ENCODE measurements at places on chromosomes 7 and 10. TPM values are rescaled to one million over a fixed set of nuclear protein-coding genes. Genes with fewer than 3 reads are reported as not detected.
A peak's percentile ranks its signal among the peaks of the same experiment; 100 is the strongest.

DNA sequence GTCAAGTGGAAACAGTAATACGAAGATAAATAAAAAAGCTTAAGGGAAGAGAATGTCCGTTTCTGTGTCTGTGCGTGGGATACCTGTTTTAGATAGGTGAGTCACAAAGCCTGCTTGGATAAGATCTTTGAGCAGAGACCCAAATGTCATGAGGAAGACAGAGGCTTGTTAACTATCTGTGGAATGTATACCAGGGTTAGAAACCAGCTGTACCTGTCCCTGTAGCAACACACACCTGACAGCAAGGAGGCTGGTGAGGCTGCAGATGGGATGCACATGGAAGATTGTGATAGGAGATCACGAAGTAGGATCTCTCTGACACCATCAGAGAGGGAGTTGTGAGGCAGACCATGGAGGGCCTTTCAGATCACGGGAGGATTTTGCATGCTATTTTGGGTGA is 105.3 kb downstream of the ARHGAP21 start:
- no peaks in the 10 kb centered on the region for H3K27me3 ChIP-seq
- H3K4me3 ChIP-seq, result no peak overlapping the region
- H3K4me1 ChIP-seq, result peaks cover 3% of the 10 kb centered on the region
- no peak for DNase-seq
- H3K36me3 ChIP-seq, result no peaks in the 10 kb centered on the region
- H3K27ac ChIP-seq, result no peak overlapping the region

GRCh38 chr10:125797424-125797823 is 21.8 kb upstream of the MMP21 start:
- no peak overlapping the region for H3K27ac ChIP-seq
- H3K4me1 ChIP-seq, result no peaks in the 10 kb centered on the region
- H3K36me3 ChIP-seq, result peaks cover 6% of the 10 kb centered on the region
- H3K4me3 ChIP-seq, result no peak overlapping the region
- no peaks in the 10 kb centered on the region for H3K27me3 ChIP-seq
- no peak for DNase-seq

- H3K36me3 ChIP-seq, result no peaks in the 10 kb centered on the region
- H3K27ac ChIP-seq, result no peak overlapping the region
- H3K4me3 ChIP-seq, result no peak overlapping the region
- H3K27me3 ChIP-seq, result no peaks in the 10 kb centered on the region
These were observed 28.2 kb downstream of the COL1A2 start for GRCh38 chr7:94422827-94423460.

LIPN gene
- not detected for total RNA-seq

DNA sequence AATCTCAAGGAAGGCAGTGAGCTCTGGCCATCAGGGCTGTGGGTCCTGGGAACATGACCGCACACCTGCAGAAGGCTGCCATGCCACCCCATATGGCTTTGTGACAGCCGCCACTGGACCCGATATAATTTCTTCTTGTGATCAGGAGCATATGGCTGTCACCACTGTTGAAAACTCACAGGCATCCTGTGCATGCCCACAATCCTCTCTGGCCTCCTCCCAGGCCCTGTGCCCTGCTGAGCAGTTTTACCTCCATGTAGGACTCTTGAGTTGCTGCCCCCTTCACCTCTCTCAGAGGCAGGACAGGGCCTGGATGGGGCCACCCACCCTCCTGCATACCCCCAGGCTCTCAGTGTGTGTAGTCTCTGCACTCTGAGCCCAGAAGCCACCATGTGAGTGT is 391.9 kb upstream of the AKR1E2 start:
- no peak overlapping the region for H3K4me3 ChIP-seq
- H3K36me3 ChIP-seq, result no peaks in the 10 kb centered on the region
- H3K4me1 ChIP-seq, result no peaks in the 10 kb centered on the region
- H3K27ac ChIP-seq, result no peak overlapping the region
- H3K27me3 ChIP-seq, result no peaks in the 10 kb centered on the region
- DNase-seq, result no peak

DNA sequence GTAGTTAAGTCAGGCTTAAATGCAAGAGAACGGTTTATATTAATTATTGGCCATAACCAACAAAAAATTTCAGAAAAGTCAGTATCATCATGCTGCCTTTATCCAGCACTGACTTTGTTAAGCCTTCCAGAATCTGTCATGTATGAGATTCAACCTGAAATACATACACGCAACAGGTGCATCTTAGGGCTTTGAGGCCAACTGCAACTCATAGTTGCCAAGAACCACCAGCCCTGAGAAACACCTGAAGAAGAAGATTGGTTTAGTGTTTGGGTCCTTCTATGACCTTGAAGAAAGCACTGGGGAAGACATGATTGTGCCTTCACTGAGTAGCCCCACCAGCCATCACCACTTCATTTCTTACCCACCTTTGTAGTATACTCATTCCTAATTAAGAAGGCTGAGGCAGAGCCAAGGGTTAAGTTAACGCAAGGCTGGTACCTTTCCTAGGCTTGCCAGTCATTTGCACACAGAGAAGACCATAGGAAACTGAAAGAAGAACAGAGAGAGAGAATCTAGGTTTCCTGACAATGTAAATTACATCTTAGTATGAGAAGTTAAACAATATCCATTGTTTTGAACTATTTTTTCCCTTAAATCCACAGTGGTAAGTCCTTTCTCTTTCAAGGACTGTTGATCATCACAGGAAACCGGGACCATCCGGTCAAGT is 200.1 kb upstream of the PRKCQ start:
- H3K36me3 ChIP-seq, result no peaks in the 10 kb centered on the region
- no peak overlapping the region for H3K4me3 ChIP-seq
- no peak overlapping the region for H3K27ac ChIP-seq
- no peak for DNase-seq

- no peaks in the 10 kb centered on the region for H3K27me3 ChIP-seq
- no peak for DNase-seq
- no peaks in the 10 kb centered on the region for H3K36me3 ChIP-seq
- H3K4me1 ChIP-seq, result no peaks in the 10 kb centered on the region
These were observed 211.2 kb downstream of the SEMA3D start for GRCh38 chr7:84975586-84976185.

DNA sequence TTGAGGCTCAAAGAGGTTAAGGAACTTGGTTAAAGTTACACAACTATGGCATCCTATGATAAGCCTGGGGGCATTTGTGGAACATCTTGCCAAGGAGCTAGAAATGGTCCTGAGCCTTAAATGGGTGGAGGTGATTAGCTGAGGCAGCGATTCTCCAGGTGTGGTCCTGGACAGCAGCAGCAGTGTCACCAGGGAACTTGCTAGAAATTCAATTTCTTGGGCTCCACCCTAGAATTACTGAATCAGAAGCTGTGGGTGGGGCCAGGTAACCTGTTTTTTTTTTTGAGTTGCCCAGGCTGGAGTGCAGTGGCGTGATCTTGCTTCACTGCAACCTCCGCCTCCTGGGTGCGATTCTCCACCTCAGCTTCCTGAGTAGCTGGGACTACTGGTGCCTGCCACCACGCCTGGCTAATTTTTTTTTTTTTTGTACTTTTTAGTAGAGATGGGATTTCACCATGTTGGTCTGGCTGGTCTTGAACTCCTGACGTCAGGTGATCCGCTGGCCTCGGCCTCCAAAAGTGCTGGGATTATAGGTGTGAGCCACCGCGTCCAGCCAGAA is 13.1 kb downstream of the RPS24 start:
- no peak overlapping the region for H3K27ac ChIP-seq
- H3K4me3 ChIP-seq, result no peak overlapping the region
- no peak for DNase-seq
- no peaks in the 10 kb centered on the region for H3K4me1 ChIP-seq
- H3K27me3 ChIP-seq, result no peaks in the 10 kb centered on the region

GRCh38 chr10:27893358-27893954 is 105.4 kb downstream of the ODAD2 start:
- no peak overlapping the region for H3K4me3 ChIP-seq
- no peaks in the 10 kb centered on the region for H3K4me1 ChIP-seq
- H3K27me3 ChIP-seq, result no peaks in the 10 kb centered on the region

DNA sequence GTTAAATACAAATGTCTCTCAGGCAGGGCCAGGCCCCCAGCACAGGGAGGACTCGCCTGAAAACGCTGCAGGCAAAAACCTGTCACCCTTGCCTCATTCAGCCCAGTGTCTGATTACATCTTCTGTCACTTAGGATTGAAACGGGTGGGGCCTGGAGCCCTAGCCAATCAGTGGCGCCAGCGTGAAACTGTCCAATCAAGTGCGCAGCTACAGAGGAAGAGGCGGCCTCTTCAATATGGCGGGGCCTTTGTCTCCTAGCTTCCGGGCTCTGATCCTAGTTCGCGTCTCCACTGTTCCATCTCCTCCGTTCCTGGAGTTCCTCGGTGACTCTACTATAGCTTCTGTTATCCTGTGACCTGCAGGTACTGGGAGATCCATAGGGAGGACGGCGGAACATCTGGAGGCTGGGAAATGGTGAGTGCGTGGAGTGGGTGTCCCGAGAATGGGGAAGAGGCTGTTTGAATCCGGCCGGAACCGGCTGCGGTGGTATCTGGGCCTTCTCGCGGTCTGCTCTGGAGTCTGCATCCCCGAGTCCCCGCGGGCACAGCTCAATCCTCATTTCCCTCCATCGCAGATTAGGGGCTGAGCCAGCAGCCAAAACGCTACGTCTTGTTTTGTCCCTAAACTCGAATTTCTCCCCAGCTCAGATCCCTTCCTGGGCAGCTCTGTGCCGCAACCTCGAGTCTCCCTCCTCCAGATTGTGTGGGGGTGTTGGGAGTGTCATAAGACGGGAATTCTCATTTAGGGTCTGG is at the start of gene ZNF736:
Gene ZNF736, plus strand, starts transcription at position 222 of the 752 bp plus-strand sequence. Its CDS starts 190 bp downstream, at position 412.
- peak within 1 kb of the TSS; percentile 86 for H3K4me3 ChIP-seq
- peaks cover 20% of the 10 kb centered on the region for H3K4me1 ChIP-seq
- DNase-seq, result peak; percentile 92
- H3K36me3 ChIP-seq, result no peaks in the 10 kb centered on the region
- H3K27ac ChIP-seq, result peak within 1 kb of the TSS; percentile 97

LRRC18 gene
- total RNA-seq, result not detected

DNA sequence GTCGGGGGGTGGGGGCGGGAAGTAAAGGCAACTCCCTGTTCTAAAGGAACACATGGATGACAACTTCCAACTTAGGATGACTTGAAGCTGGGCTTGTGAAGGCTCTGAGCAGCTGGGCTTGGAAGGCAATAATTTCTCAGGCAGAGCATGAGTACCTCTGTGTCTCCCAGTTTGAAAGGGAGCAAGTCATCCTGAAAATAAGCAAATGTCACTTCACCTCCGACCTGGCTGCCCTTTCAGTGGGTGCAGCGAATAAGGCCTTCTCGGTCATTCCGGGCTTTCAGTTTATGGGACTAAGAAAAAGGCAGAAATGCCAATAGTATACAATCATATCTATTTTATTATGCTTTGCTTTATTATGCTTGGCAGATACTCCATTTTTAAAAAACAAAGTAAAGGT is 15.3 kb upstream of the ADAMTS14 start:
- H3K4me3 ChIP-seq, result no peak overlapping the region
- H3K4me1 ChIP-seq, result no peaks in the 10 kb centered on the region

- no peak overlapping the region for H3K4me3 ChIP-seq
- no peak overlapping the region for H3K27ac ChIP-seq
- H3K4me1 ChIP-seq, result no peaks in the 10 kb centered on the region
- H3K27me3 ChIP-seq, result no peaks in the 10 kb centered on the region
These were observed 274.7 kb upstream of the HGF start for GRCh38 chr7:82044497-82045080.

TYSND1 gene
- 34.1 TPM for total RNA-seq

- no peak overlapping the region for H3K4me3 ChIP-seq
- no peak overlapping the region for H3K27ac ChIP-seq
- no peak for DNase-seq
These were observed 33.0 kb upstream of the RET start for GRCh38 chr10:43043773-43044447.

DNA sequence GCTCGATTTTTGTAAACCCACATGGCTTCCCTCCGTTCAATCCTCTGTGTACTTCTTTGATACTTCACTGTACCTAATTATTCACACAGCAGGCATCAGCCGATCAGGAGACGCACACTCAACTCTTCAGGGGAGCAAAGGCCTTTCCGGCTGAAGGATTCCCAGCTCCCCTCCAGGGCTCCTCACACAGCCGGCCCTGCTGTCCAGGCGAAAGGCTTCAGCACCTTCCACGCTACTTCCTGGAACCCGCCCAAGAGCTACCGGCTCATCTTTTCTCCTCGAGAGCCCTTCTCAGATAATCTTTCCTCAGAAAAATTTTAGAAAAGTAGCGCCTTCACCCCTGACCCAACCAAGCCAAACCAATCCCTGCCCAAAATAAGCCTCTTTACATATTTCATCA is 270.4 kb downstream of the ZMYND11 start:
- no peaks in the 10 kb centered on the region for H3K4me1 ChIP-seq
- no peak overlapping the region for H3K4me3 ChIP-seq
- H3K27ac ChIP-seq, result no peak overlapping the region
- H3K27me3 ChIP-seq, result no peaks in the 10 kb centered on the region
- no peaks in the 10 kb centered on the region for H3K36me3 ChIP-seq
- DNase-seq, result no peak

All from B cell (primary cell).